Mucosa of descending colon (tissue), 3 donors: ENCODE measurements at places on chromosomes 4 and X. TPM values are rescaled to one million over a fixed set of nuclear protein-coding genes. Genes with fewer than 3 reads are reported as not detected.
A peak's percentile ranks its signal among the peaks of the same experiment; 100 is the strongest.

The FOXP3 gene
- not detected for total RNA-seq

The CXCL1 gene
- 21.7 TPM for total RNA-seq

The SYTL4 gene
- total RNA-seq: 44.3 TPM

The HDX gene
- total RNA-seq: 8.6 TPM

The PAGE2B gene
- total RNA-seq: not detected

The APLN gene
- 0.29 TPM for total RNA-seq

The ZCCHC12 gene
- 1.9 TPM for total RNA-seq

- no peak for DNase-seq
Observed at GRCh38 chr4:168019921-168020320, 72.4 kb upstream of the ANXA10 start.

GRCh38 chrX:150507251-150507856 lies 61.1 kb upstream of the MTM1 start:
- DNase-seq: peak; percentile 40

DNA sequence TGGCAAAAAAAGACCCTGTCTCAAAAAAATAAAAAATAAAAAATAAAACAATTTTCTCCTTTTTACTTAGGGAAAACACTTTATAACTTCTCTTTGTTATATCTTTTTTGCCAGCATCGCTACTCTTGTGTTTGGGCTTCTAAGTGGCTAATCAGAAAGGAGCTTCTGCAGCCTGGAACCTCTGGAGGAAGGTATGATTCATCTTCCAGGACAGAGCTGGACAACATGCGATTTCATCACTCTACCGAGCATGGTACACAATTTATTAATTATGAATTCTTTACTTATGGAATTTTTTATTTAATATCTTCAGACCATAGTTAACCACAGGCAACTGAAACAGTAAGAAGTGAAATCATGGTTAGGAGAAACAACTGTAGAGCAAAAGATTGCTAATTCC lies 1254.3 kb upstream of the AGA start:
- no peak for DNase-seq

DNA sequence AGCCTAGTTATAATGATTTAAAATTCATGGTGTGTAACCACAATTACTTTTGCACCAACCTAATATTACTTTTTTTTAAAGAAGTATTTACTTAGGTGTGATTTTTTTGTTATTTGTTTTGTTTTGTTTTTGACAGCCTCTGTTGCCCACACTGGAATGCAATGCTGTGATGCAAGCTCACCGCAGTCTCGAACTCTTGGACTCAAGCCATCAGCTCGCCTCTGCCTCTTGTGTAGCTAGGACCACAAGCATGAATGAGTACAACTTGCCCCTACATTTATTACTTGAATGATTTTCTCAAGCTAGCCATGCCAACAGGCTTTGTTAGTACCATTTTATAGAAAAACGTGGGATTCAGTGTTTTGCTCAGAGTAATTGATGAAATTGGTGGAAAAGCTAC lies 488.8 kb upstream of the CPEB2 start:
- DNase-seq: no peak

DNA sequence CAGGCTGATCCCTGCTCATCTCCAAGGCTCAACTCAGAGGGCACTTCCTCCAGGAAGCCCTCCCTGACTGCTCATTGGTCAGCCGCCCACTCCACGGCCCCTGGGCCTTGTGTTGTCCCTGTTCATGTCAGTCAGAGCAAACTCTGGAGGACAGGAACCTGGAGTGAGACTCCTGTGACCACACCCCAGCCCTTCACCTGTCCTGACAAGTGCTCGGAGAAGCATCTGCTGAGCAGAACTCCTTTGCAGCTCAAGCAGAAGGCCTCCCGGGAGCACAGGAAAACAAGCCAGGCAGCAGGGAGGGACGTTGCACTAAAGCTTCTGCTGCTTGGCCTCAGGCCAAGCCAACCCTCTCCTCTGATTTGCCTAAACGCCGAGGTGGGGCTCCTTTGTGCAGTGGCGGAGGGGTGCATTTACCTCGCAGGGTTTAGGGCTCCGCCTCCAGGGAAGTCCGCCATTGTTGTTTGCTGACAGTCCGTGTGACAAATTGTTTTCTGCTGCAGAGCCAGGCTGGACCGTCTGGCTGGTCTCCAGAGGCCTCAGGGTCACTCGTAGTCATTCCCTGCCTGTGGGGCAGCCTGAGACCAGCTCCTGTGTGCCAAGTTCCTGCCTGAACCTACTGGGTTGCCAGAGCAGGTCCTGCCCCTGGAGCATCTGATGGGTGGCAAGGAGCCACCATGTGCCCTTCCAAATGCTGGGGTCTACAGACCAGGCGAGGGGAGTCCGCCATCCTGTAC lies 61.8 kb downstream of the C4orf50 start:
- no peak for DNase-seq

DNA sequence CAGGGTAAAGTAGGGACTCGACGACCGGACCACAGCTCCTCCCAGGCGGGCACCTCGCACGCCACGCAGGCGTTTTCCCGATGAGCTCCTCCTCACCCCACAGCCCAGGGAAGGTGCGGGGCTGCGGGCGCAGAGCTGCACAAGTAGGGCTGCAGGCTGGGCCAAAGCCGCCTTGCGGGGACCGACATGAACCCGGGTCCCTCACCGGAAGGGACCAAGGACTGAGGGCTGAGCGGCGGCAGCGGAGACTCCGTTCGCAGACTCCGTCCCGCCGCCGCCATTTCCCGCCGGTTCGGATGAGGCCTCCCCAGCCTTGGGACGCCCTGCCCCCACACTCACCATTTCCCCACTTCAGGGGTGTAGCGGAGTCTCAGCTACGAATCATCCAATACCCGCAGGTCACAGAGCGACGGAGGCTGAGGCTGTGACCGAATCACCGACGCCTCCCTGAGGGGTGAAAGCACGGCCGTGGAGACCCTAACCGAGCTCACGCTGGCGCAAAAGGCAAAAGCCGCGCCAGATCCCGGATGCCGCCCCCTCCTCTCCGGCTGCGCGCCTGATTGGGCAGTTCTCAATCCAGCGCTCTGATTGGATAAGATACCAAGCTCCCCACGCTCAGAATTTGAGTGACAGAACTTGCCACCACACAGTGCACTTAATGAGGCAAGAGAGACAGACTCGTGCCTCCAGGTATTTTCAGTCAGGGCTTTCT lies at the start of gene ZNF732:
ZNF732 (minus strand) TSS at position 506 of the 712 bp plus-strand sequence; CDS start at position 342, 164 bp downstream.
- peak; percentile 7 for DNase-seq

DNA sequence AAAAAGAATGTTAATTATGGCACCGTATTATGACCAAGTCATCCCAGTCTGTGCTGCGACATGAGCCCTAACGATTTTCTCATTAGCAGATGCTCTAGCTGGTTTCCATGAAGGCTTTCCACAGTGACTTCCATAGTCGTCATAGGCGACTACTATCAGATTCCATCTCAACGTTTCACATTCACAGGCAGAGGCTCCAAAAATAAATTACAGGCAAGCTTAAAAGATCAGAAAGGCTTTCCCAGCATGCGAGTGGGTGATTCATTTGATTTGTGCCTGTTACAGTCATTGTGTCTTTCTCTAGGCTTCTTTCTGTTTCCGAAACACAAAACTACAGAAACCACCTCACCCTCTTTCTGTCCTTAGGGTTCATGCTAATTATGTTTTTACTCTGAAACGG lies 43.2 kb downstream of the PALLD start:
- DNase-seq: no peak

GRCh38 chr4:1072830-1073446 lies 40.4 kb downstream of the RNF212 start:
- no peak for DNase-seq

GRCh38 chr4:153931804-153932203 lies 142.9 kb upstream of the SFRP2 start:
- DNase-seq: no peak

- DNase-seq: no peak
Observed at GRCh38 chr4:1367936-1368289, 20.9 kb downstream of the UVSSA start.

DNA sequence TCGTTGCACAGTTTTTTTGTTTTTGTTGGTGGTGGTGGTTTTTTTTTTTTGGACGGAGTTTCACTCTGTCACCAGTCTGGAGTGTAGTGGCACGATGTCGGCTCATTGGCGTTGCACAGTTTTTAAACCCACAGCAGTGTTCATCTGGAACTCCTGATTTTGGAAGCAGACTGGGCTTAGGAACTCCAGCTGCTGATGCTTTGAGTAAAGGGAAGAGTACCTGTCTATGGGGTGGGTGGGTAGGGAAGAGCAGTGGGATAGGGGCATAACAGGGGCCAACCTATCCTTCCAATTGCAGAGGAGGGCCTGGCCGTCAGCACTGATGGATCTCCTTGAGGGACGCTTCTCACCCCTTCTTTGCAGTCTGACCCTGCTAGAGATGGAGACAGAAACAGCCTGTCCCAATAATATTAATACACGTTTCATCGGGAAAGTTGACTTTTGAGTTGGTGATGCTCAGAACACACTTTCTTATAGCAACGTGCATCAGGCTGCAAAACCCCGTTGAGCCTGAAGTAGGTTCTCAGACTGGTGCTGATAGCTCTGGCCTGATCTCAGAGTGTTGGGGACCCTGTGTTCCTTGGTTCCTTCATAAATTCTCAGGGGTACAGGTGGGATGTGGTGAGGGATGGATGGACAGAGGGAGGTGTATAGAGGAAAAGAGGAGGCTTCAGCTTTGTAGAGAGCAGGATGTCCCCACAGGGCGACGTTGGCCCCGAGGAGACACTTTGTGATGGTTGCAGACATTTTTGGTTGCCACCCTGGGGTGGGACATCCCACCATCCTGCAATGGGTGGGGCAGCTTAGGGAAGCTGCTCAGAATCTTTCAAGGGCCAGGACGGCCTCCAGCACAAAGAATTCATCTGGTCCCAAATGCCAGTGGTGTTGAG lies 2.3 kb downstream of the CD99 start:
- no peak for DNase-seq

DNA sequence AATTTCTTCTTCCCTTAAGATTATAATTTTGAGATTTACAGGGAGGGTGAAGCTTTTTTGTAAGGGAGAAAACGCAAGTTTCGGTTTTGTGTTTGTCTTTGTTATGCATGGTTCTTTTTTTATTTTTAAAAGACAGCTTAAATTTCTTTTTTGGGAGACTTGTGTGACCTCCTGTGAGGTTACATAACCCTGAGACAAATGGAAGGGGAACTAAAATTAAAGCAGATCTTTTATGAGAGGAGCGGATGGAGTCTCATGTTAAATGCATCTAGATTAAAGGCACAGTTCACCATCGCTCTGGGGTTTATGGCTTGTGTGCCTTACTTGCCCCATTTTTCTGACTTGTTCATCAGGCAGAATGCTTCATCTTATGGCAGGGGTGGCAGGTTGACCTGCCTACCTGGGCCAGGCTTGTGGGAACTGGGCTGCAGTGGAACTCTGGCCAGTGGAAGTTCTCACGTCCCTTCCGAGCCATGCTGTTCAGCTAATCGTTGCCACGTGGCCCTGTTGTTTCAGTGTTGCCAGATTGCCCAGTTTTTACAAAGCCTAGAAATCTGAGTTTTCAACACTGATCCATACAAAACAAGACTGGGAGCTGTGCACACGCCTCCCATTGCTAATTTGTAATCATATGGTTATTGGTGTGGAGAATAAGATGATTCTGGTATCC lies 291.8 kb downstream of the ARHGAP10 start:
- DNase-seq: no peak

DNA sequence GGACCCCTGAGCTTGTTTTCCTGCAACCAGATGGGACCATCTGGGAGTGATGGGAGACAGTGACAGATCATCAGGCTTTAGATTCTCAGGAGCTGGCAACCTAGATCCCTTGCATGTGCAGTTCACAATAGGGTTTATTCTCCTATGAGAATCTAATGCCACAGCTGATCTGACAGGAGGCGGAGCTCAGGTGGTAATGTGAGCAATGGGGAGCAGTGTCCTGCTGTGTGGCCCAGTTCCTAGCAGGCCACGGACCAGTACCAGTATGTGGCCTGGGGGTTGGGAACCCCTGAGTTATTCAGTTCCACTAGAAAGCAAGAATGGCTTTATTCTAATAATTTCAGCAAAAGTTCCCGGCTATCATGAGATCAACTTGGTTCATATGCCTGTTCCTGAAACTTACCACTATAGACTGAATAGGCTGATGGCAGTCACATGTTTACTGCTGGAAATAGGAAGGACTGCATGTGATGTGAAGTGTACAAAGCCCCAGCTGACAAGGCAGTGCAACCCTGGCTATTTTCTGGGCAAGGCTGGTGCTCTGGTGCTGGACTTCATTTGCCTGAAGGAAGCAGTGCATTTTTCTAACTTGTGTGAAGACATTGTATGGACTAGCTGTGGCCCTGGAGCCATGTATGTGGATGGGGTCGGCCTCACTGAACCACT lies 107.2 kb downstream of the SPRY1 start:
- no peak for DNase-seq

GRCh38 chr4:112515198-112516065 lies 548 bp downstream of the NEUROG2 start:
- DNase-seq: no peak

DNA sequence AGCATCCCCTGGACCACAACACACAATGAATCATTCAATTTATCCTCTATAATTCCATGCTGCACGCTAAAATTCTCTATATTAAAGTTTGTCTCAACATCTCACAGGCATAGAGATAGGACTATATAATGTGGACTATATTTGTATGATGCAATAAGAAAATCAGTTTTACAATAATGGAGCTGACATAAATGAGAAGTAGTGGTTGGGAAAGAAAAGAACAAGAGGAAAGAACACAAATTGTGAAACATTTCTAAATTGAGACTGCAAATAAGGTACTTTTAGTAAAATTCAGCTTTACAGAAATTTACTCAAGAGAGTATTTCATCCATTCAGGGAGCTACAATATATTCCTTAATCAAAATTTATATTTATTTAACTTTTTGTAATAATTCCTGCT lies 120.4 kb downstream of the ARAP2 start:
- DNase-seq: no peak

DNA sequence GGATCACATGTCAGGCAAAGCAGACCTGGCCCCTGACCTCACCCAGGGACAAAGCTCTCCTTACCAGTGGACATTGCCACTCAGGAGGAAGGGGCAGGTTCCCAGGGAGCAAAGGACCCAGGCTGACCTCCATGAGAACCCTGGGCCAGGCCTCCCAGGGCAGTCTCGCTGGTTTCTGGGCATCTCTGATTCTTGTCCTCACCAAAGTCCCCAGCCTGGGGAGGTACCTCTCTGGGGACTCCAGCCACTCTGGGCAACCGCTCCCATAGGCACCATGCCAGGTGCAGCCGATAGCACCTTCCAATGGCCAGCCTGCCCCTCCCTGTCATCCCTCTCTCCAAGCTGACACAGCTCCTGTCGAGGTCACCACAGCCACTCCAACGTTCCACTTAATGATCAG lies 7.9 kb downstream of the EVC2 start:
- DNase-seq: no peak

- DNase-seq: no peak
Observed at GRCh38 chr4:77917075-77917474, 54.4 kb downstream of the MRPL1 start.

- DNase-seq: no peak
Observed at GRCh38 chr4:90030953-90031352, 96.2 kb upstream of the CCSER1 start.

GRCh38 chr4:64756016-64756415 lies 346.8 kb upstream of the TECRL start:
- DNase-seq: no peak
